ENCODE measurements at places on chromosomes 13 and 19.

DNA sequence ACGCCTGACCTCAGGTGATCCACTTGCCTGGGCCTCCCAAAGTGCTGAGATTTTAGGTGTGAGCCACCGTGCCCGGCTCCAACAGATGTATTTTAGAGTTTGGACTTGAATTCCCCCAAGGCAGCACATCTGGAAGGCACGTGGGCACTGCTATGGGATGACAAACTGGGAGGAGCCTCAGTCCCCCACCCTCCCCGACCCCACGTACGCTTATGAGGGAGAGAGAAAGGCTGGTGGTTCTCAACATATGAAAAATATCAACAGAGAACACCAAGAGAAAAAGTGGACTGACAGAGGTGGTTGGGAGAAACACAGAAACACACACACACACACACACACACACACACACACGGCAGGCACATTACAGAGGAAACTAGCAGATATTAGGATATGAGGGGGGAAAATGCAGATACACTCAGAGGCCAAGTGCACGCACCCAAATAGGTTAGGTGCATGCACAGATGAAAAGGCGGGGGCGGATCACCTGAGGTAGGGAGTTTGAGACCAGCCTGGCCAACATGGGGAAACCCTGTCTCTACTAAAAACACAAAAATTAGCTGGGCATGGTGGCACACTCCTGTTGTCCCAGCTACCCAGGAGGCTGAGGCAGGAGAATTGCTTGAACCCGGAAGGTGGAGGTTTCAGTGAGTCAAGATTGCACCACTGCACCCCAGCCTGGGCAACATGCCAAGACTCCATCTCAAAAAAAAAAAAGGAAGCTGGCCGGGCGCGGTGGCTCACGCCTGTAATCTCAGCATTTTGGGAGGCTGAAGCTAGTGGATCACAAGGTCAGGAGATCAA lies 3.2 kb downstream of the STX10 start:
- peak; percentile 52 for DNase-seq

DNA sequence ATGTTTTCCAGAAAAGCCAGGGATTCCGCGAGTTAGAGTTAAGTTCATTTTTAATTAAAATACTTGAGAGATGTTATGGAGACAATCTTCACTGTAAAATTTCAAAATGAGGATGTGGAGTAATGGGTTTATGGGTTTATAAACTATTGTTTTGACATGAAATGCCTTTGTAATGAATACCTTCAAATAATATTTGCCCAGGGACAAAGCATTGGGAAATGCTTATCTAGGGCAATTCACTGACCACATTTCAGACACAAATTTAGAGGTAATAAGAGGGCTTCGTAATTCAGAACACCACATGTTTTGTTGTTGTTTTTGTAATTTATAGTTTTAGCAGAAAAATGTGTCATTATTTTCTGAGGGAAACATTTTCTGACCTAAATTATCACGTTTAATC lies 241.1 kb upstream of the ATXN8OS start:
- peak; percentile 7 for DNase-seq

GRCh38 chr13:111978546-111978945 lies 88.4 kb upstream of the SOX1 start:
- DNase-seq: no peak

DNA sequence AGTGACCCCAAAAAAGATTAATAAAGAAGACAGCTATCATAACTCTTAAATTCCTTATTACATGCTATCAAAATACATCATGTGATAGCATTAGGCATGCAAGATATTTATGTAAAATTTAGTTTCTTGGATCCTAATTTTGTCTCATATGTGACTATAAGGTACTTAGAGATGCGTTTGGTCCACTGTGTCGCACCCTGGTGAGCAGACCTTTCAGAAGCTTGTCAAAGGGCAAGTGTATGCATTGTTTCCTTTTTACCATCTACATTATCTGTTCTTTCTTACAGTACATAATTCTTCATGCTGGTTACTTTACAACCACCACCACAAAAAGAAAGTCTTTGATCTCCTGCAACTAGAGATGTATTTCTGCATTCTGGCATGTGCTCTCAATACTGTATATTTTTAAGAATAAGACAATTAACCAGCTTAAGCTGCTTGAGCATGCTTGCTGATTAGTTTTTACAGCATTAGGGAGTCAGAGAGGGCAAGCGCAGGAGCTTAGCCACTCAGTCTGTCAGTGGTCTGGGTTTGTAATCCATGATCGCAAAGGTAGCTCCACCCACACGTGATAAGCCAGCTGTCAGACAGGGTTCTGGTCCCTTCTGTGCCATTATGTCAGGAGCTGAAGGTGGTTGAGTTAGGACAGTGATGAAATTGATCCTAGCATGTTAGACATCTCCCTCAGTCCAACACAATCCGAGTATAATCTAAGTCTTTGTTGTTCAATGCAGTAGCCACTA lies 500.9 kb downstream of the MYO16 start:
- DNase-seq: no peak

DNA sequence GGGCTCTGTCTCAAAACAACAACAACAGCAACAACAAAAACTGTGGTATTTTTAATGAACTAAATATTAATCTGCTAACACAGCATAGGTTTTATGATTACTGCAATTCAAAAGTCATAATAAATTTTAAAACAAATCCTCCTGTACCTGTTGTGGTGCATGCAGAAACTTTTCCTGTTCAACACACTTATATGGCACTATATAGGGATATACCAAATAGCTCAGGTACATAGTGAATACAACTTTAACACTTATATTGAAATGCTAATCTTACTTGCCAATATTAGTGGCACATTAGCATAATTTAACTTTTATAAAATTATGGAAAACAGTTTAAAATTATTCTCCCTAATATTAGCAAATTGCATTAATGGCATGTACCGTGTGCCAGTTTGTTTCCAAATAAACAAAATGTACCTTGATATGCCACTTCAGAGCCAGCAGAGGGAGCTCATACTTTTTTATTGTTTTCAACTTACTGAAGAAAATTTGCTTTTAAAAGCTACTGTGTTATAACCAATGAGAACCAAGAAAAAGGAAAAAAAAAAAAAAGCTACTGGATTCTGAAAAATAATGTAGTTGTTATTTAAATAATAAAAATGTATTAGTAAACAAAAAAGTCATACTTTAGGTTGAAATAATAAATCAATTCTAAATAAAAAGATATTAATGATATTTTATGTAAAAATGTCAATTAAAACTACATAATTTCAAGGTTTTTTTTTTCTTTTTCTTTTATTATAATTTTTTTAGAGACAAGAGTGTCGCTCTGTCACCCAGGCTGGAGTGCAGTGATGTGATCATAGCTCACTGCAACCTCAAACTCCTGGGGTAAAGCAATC lies 18.0 kb upstream of the RBM26 start:
- peak; percentile 65 for DNase-seq

DNA sequence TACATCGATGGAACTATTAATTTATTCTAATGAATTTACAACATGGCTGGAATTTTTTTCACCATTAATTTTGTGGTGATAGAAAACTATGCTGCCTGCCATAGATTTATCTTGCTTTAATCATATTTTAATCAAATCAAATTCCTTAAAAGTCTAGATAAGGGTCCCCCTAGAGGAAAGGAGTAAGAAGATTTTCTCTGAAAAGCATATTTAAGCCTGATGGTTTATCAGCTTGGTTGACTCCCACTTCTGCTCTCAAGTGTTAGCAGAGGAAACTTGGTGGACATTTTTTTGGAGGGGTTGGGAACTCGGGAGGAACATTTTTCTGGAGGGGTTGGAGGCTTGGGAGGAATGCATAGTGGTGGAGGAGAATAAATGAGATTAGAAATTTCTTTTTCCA lies 253.3 kb downstream of the KCNRG start:
- peak; percentile 4 for DNase-seq

GRCh38 chr13:21138561-21138960 lies 37.8 kb downstream of the SKA3 start:
- peak; percentile 28 for DNase-seq

GRCh38 chr19:42074513-42075363 lies 1.2 kb upstream of the ZNF574 start:
- peak; percentile 13 for DNase-seq

- DNase-seq: peak; percentile 67
Observed at GRCh38 chr13:43516401-43516833, 270.4 kb downstream of the ENOX1 start.

DNA sequence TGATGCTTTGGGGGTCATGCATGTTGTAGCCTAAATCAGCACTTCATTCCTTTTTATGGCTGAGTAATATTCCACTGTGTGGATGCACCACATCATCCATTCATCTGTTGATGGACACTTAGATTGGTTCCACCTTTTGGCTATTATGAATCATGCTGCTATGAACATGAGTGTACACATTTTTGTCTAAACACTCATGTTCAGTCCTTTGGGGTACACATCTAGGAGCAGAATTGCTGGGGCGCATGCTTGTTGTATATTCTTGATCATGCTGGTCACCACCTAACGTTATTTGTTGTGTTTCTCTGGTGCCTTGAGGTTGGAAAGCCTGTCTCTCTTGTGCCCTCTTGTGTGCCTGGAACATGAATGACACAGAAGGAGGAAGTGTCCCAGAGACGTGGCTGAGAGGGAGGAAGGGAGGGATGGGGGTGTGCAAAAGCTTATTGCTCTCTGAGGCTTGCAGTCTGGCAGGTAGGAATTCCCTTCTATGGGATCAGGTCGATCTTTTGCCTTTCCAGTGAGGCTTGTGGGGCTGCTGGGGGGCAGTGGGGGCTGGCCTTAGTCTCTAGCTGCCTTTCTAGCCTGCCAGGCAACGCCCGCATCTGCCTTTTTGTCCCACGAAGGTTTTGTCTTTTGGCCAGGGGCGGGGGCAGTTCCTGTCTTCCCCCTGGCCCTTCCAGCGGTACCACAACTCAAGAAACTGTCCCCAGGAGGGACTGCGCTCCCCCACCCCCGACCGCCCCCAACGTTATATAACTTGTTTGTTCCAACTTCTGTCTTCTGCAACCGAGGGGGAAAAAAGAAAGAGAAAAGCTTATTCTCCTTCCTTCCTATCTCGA lies 7.6 kb downstream of the KLHL26 start:
- no peak for DNase-seq

GRCh38 chr13:73171926-73172325 lies 113.1 kb downstream of the KLF5 start:
- DNase-seq: peak; percentile 68

- peak; percentile 84 for DNase-seq
Observed at GRCh38 chr13:114115191-114115671, 17.2 kb downstream of the RASA3 start.

DNA sequence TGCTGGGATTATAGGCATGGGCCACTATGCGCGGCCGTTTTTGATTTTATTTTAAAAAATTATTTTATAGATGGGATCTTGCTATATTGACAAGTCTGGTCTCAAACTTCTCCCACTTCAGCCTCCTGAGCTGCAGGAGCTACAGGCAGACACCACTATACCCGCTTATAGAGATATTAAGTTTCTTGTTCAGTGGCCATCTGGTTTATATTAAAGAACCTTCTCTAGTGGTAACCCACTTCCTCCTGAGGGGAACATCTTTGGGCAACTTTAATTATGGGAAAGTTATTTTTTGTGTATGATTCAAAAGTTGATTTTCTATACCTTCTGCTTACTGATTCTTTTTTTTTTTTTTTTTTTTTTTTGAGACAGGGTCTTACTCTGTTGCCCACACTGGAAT lies 172.7 kb downstream of the KLF5 start:
- no peak for DNase-seq

GRCh38 chr19:46232029-46232428 lies 2.5 kb downstream of the IGFL1 start:
- no peak for DNase-seq

GRCh38 chr13:40170982-40171381 lies 495.5 kb downstream of the FOXO1 start:
- no peak for DNase-seq

GRCh38 chr13:21557995-21558394 lies 46.0 kb downstream of the MICU2 start:
- DNase-seq: peak; percentile 40

- peak; percentile 56 for DNase-seq
Observed at GRCh38 chr19:52660981-52661380, 22.8 kb upstream of the ZNF83 start.

DNA sequence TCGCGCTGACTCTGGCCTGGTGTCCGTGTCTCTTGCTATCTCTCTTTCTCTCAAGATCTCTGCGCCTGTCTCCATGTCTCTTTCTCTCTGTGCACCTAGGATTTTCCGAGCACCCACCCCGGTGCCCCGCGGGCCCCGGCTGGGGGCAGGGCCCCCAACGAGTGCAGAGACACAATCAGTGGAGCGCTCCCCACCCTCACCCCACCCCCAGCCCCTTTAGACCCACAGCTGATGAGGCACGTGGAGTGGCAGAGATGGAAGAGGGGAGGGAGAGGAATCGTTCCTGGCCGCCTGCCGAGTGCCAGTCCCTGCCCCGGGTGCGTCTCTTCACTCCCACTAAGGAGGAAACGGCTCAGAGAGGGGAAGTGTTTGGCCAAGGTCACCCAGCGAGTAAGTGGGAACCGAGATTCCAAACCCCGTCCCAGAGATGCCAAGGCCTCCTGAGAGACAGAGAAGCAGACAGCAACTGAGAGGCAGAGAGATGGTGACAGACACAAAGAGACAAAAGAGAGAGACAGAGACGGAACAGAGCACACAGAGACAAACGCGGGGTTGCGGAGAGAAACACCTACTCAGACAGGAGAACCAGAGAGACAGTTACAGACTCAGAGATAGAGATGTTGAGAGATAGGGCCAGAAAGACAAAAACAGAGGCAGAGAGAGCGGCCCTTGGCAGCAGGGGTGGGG lies 626 bp upstream of the BCL3 start:
- DNase-seq: peak; percentile 65

- DNase-seq: peak; percentile 27
Observed at GRCh38 chr13:99386911-99387788, 80.0 kb upstream of the GPR183 start.

- DNase-seq: no peak
Observed at GRCh38 chr19:2967972-2968371, 9.4 kb upstream of the TLE6 start.

DNA sequence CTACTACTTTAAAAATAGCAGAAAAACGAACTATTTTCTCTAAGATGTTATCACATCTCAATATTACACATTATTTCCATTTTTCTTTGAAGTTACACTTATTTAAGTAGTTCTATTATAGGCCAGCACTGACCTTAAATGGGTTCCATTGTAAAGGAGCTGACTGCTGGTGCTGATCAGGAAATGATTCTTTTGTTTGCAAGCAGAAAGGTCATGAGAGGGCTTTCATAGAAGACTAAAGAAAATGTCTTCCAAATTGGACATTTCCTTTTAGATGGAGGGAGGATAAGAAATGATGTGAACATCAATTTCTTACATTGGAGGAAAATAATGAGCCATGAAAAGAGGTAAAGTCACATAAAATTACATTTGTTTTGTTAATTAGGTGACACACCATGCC lies 96.2 kb downstream of the SUCLA2 start:
- no peak for DNase-seq

DNA sequence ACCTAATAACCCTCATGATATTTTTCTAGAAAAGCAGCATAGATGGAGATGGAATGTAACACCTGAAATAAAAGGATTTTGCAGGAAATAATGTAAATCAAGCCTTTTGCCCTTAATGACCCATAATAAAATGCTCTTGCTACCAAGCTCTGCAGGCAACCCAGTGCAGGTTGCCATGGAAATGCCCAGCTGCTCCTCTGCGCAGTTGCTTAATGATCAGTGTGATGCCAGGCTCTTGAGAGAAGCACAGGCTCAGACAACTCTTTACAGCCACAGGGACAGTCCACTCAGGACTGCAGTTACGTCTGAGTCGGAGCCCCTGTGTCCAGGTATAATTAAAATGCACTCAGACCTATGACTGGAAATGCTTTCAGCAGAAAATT lies 165.5 kb downstream of the LACC1 start:
- no peak for DNase-seq

- peak; percentile 68 for DNase-seq
Observed at GRCh38 chr19:38852231-38853044, 2.7 kb upstream of the HNRNPL start.

GRCh38 chr19:49106648-49107135 lies 7.5 kb upstream of the LIN7B start:
- DNase-seq: peak; percentile 58

- DNase-seq: no peak
Observed at GRCh38 chr13:31018511-31018910, 86.1 kb downstream of the TEX26 start.
